ENCODE measurements at places on chromosomes 3 and 15. TPM values are rescaled to one million over a fixed set of nuclear protein-coding genes. Genes with fewer than 3 reads are reported as not detected.
A peak's percentile ranks its signal among the peaks of the same experiment; 100 is the strongest.

GRCh38 chr3:176992565-176992964 lies 204.7 kb downstream of the TBL1XR1 start:
- DNase-seq: no peak
- no peak overlapping the region for H3K27ac ChIP-seq
- no peaks in the 10 kb centered on the region for H3K27me3 ChIP-seq
- H3K4me1 ChIP-seq: no peaks in the 10 kb centered on the region

GRCh38 chr3:2771193-2771592 lies 339.0 kb downstream of the IL5RA start:
- H3K4me3 ChIP-seq: no peak overlapping the region
- H3K27ac ChIP-seq: no peak overlapping the region

The LINGO1 gene
- 0.05 TPM for polyA plus RNA-seq

The BCHE gene
- polyA plus RNA-seq: 5.8 TPM

The STRC gene
- polyA plus RNA-seq: not detected

GRCh38 chr3:183354325-183354831 lies 74.0 kb downstream of the MCF2L2 start:
- H3K4me3 ChIP-seq: no peak overlapping the region
- no peaks in the 10 kb centered on the region for H3K27me3 ChIP-seq
- no peak overlapping the region for H3K27ac ChIP-seq
- H3K4me1 ChIP-seq: no peaks in the 10 kb centered on the region
- H3K36me3 ChIP-seq: no peaks in the 10 kb centered on the region
- DNase-seq: no peak

The PLOD2 gene
- 91.8 TPM for polyA plus RNA-seq

DNA sequence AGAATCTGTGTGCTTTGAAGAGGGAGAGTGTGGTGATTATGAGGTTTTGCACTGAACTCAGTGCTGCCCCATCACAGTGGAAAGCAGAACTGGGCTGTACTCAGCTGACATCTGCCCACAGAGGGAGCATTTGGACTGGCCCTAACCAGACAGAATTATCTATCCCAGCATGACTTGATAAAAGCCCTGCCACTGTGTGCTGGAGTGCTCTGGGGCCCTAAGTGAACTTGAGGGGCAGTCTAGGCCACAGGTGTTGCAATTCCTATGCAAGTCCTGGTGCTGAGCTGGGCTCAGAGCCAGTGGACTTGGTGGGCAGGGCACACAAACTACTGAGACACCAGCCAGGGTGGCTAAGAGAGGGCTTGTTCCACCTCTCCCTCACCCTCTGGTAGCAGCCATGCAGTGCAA lies 269.2 kb upstream of the CTNNB1 start:
- H3K36me3 ChIP-seq: no peaks in the 10 kb centered on the region
- no peak overlapping the region for H3K4me3 ChIP-seq
- H3K27ac ChIP-seq: no peak overlapping the region
- no peak for DNase-seq

The TM4SF1 gene
- 301 TPM for polyA plus RNA-seq

DNA sequence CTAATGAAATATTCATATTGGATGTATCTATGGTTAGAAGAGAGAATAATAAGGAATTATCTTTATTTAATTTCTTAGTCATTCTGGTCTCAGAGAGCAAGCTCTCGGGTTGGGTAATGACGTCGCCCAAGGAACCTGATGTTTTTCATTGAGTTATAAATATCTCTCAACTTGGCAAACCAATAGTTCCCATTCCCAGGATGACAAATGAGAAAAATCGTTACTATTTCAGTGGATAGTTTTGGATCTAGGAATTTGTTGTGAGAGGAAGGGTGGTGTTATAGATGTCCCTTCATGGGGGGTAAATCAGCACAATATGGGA lies 162.9 kb upstream of the NR2E3 start:
- no peaks in the 10 kb centered on the region for H3K27me3 ChIP-seq
- no peaks in the 10 kb centered on the region for H3K36me3 ChIP-seq
- DNase-seq: peak; percentile 25

- DNase-seq: no peak
- H3K36me3 ChIP-seq: no peaks in the 10 kb centered on the region
- no peaks in the 10 kb centered on the region for H3K4me1 ChIP-seq
- H3K4me3 ChIP-seq: no peak overlapping the region
Observed at GRCh38 chr3:50661321-50661837, 13.3 kb upstream of the DOCK3 start.

DNA sequence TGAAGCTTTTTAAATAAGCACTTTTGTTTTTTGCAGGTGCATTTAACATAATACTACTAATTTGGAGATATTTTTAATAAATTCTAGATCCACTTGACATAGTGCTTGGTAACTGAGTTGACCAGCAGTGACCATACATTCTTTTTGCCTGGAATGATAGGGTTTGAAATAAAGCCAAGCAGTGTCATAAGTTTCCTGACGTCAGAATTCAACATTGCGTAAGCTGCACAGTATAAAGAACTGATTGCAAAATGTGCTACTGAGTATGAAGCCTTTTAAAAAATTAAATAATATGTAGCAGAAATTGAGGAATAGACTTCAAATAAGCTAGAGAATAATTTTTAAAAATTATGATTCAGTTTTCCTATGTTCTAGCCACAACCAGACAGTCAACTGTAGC lies 454.6 kb upstream of the ARPP21 start:
- peak; percentile 77 for DNase-seq
- no peak overlapping the region for H3K27ac ChIP-seq
- no peaks in the 10 kb centered on the region for H3K4me1 ChIP-seq
- no peak overlapping the region for H3K4me3 ChIP-seq

DNA sequence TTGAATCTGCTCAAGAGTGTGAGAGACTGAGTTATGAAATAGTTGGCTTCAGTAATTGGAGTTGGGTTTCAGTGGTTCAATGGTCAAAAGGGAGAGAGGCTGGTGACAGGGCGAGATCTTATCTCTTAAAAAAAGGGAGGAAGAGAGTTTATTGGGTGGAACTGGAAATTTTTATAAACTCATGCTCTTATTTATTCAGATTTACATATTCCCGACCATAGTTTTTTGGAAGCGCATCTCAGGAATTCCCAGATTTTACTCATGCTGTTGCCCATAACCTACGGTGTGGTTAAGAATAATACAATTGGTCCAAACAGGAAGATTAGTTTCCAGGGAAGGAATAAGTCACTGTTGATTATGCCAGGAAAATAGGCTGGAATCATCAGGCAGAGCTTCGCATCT lies 41.4 kb downstream of the CD200 start:
- no peaks in the 10 kb centered on the region for H3K27me3 ChIP-seq
- no peaks in the 10 kb centered on the region for H3K4me1 ChIP-seq
- H3K4me3 ChIP-seq: no peak overlapping the region
- H3K27ac ChIP-seq: no peak overlapping the region
- DNase-seq: peak; percentile 58
- H3K36me3 ChIP-seq: no peaks in the 10 kb centered on the region

GRCh38 chr3:197012540-197012883 lies 17.1 kb downstream of the MELTF start:
- no peaks in the 10 kb centered on the region for H3K4me1 ChIP-seq
- H3K36me3 ChIP-seq: no peaks in the 10 kb centered on the region
- H3K27ac ChIP-seq: no peak overlapping the region
- DNase-seq: no peak
- H3K4me3 ChIP-seq: no peak overlapping the region

The NOX5 gene
- 0.17 TPM for polyA plus RNA-seq

GRCh38 chr15:39393575-39394335 lies 187.1 kb upstream of the THBS1 start:
- no peak overlapping the region for H3K27ac ChIP-seq
- no peaks in the 10 kb centered on the region for H3K4me1 ChIP-seq
- no peak for DNase-seq
- no peaks in the 10 kb centered on the region for H3K27me3 ChIP-seq

- no peaks in the 10 kb centered on the region for H3K4me1 ChIP-seq
- no peaks in the 10 kb centered on the region for H3K27me3 ChIP-seq
- no peak for DNase-seq
- H3K4me3 ChIP-seq: no peak overlapping the region
Observed at GRCh38 chr15:33656168-33656567, 312.1 kb upstream of the CHRM5 start.

The MUSTN1 gene
- polyA plus RNA-seq: 3.2 TPM

- no peaks in the 10 kb centered on the region for H3K27me3 ChIP-seq
- no peak overlapping the region for H3K4me3 ChIP-seq
- H3K36me3 ChIP-seq: no peaks in the 10 kb centered on the region
- H3K4me1 ChIP-seq: peaks cover 8% of the 10 kb centered on the region
Observed at GRCh38 chr3:158737976-158738615, 5.8 kb upstream of the RARRES1 start.

- no peak overlapping the region for H3K4me3 ChIP-seq
- no peaks in the 10 kb centered on the region for H3K36me3 ChIP-seq
- peaks cover 9% of the 10 kb centered on the region for H3K27me3 ChIP-seq
- no peak overlapping the region for H3K27ac ChIP-seq
- DNase-seq: peak; percentile 77
Observed at GRCh38 chr3:64441861-64442260, 216.6 kb upstream of the PRICKLE2 start.
